ENCODE measurements at places on chromosomes 7 and 10. TPM values are rescaled to one million over a fixed set of nuclear protein-coding genes. Genes with fewer than 3 reads are reported as not detected.

DNA sequence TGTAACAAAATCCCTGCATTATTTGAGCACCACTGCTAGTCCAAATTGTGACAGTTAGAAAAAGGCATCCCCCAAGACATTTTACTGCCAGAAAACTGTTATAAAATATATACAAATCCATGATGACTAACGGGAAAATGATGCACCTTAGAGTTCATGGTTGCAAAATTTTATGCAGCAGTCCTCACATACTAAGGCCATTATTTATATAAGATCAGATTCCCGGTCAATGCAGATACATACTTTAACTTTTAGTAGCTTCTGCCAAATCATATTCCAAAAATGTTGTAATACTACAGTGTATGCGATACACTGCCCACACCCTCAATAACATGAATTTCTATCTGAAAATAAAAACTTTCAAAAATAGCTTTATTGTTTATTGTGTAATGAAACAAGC lies 239.9 kb upstream of the ZNF32 start:
- DNase-seq: no peak

GRCh38 chr10:129765664-129766550 lies 198.2 kb downstream of the EBF3 start:
- no peak for DNase-seq

GRCh38 chr10:31018962-31019361 lies 12.7 kb downstream of the ZNF438 start:
- DNase-seq: no peak

DNA sequence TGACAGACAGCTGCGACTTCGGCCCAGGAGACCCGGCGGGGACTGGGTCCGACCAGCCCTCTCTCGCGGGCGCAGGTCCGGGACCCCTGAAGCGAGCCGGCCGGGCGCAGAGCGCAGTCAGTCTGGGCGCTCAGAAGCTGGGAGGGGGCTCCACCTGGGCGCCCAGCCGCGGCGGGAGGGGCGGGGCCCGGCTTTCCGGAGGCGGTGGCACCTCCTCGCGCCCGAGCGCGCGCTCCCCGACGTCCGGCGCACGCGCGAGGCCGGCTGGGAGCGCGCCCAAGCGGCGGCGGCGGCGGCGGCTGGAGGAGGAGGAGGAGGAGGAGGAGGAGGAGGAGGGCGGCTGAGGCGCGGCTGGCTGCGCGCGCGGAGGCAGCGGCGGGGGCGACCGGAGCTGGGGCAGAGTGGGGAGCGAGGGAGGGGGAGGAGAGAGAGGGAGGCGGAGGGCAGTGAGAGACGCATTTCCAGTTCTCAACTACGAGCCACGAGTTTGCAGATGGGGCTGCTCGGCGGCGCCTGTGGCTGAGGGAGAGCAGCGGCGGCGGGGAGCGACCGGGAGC lies at the start of gene PALS2:
Gene PALS2 (plus strand): TSS at position 456 of the 557 bp plus-strand sequence. CDS start 50,216 bp downstream, outside the sequence.
- peak; percentile 75 for DNase-seq

GRCh38 chr10:85621562-85621961 lies 745.0 kb downstream of the GRID1 start:
- no peak for DNase-seq

DNA sequence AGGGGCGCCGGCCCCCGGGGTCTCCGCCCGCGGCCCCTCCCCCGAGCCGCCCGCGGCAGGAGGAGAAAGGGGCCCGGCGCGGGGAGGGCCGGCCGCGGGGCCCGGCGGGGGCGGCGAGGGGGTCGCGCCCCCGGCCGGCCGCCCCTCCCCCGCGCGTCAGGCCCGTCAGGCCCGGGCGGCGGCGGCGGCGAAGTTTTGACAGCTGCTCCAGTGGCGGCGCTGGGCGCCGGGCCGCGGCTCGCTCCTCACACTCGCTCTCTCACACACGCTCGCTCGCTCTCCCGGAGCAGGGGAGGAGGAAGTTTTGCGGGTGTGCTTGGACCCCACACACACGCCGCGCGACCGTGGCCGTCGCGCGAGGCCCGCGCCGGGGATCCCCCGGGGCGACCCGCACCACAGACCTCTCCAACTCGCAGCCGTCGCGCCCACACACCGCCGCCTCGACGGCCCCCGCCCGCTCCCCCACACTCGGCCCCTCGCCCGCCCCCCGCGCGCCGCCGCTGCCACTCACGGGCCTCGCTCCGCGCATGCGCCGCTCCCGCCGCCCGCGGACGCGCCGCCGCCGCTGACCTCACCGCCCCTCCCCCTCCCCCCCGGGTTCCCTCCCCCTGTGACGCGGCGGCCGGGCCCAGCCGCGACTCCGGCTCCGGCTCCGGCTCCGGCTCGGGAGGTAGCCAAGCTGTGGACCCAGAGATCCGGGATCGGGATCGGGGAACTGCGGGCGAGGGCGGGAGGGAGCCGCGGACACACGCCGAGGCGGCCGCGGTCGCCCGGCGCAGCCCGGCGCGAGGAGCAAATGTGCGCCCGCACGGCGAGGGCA lies 518 bp upstream of the KMT2C start:
- peak; percentile 97 for DNase-seq

- DNase-seq: no peak
Observed at GRCh38 chr10:52954407-52954806, 181.8 kb upstream of the MBL2 start.

DNA sequence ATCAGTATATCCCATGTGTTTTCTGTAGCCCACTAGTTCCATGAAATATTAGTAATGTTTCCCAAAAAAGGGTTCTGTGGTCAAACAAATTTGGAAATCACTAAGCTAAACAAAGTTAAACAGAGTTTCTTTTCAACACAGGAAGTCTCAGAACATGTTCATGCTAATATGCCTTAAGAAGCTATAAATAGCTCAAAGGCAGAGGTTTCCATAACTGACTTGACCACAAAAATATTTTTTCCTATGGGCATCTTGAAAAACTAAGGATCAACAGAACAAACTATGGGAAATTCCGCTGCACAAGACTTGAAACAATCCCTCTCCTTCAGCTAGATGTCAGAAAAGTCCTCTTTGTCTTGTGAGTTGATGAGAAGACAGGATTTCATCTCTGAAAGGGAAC lies 59.7 kb downstream of the SEM1 start:
- no peak for DNase-seq

GRCh38 chr10:104150139-104150538 lies 28.2 kb downstream of the SFR1 start:
- no peak for DNase-seq

DNA sequence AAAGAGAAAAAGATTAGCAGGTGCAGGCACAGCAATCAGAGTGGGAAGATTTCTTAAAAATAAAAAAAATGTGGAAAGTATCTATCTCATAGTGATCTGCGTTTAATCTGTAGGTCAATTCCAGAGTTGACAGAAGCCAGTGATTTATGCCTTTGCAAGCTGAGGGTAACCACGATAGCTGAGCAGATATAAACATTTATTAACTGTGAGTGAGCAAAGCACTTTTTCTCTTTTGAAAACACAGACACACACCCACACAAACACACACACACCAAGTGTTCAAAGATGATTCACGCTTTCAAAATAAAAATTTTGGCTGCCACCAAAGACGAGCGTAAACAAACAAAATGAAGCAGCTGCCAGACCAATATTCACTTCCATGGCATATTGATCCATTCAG lies 243.2 kb upstream of the SLC26A5 start:
- no peak for DNase-seq

DNA sequence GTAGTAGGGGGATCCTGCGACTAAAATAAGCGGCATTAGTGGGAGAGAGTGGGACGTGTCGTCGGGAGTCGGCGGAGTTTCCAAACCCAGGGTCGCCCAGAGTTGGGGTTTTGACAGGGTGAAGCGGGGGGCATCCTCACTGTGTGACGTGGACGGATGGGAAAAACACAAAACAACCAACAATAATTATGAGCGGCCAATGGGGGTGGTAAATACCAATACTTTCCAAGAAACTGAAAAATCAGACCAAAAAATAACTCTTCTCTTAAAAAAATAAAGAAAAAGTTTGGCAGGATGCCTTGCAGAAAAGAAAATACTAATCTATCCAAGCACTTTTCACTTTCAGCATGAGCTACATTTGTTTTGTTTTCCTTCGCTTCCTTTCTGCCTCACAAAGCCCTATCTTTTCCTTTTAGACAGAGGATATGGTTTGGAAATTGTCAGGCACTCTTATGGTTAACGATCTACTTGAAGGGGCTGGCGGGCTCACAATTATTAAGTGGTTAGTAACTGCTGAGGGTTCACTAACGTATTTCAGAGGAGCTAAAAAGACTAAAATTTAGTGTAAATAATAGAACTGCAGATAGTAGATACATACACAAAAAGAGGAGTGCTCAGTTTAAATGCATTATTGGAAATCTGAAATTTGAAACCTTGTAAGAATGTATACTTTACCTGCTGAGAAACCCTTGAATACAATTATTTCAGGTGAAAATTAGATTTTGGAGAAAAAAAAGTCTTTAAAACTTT lies 802 bp upstream of the CDK6 start:
- no peak for DNase-seq

DNA sequence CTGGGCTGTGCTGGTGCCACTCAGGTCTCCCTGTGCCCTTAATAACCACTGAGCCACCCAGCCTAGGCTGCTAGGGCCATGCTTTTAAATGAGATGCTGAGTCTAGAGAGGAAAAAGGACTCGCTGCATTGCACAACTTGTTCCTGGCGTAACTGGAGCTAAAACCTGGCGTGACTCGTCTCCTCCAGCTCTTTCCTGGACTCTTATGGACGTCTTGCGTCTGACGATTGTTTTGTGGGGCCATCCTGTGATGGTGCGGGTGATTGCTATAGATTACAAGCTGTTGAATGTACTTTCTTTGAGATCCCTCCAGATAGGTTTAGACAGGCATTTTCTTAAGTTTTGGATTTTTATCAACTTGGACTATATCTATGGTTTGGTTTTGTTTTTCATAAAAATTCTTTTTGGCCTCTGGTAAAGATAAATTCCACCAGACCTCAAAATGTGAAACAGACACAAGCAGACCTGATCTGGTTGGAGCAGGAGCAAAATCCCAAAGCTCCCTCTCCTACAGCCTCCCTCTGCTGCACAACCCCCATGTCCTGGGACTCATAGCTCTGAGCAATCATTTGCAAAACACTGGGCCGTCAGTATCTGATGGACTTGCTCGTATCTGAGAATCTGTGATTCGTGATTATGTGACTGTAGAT lies 230.3 kb downstream of the ARHGAP12 start:
- DNase-seq: peak; percentile 28

- no peak for DNase-seq
Observed at GRCh38 chr7:134567368-134567767, 18.5 kb downstream of the AKR1B15 start.

DNA sequence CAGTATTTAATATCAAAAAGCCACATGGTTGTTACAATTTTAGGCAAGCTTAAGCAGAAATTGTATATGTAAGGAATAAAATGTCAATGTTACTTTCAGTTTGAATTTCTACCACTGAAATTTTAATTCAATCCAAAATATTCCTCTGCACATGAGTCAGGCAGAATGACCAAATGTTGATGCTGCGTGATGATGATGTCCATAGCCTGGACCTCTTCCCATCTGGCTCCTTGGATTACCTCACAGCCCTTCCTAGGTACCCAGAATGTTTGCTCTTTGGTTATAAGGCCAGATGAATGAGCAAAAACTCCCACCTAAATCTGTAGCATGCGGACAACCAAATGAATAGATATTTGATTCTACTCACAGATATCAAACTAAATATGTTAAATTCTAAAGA lies 258.3 kb upstream of the IMMP2L start:
- DNase-seq: no peak

DNA sequence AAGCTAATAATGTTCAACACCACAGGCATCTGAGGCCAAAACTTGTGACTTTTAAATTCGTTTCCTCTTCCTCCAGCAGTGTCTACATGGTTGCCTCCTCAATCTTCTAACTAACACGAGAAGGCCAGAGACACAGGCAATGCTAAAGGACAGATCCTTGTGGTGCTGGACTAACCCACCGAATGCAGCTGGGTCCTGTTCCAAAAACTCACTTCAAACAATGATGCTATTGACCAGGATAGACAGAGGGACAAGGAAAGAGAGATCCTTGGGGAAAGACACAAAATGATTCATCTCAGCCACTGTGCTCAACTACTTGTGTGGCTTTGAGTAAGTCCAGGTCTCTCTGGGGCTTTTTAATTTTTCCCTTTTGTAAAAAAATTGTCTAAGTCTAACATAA lies 107.6 kb downstream of the KCNMA1 start:
- no peak for DNase-seq

GRCh38 chr7:68458010-68458908 lies 1140.0 kb upstream of the AUTS2 start:
- DNase-seq: no peak

DNA sequence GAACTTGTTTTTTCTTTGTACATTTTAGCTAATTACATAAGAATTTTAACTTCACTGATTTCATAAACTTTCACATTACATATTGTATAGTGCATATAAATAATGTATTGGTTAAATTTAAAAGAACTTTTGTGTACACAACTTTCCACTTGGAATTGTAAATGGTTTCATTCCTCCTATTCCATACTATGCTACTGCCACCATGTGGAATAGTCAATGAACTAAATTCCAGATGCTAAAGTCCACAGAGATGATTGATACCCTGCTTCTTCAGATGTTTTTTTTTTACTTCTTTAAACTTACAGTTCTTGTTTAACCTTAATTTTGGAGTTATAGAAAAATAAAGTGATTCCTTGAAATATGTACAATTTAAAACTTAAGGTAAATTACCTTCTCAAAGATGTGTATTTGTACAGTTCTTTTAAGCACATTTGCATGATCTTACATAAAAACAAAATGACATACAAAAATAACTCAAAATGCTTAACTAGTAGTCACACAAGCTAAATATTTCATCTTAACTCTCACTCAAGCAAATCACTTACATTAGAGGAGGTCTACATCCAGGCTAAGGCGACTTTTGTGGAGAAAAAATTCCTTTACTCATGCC lies 247.6 kb upstream of the HGF start:
- DNase-seq: no peak

DNA sequence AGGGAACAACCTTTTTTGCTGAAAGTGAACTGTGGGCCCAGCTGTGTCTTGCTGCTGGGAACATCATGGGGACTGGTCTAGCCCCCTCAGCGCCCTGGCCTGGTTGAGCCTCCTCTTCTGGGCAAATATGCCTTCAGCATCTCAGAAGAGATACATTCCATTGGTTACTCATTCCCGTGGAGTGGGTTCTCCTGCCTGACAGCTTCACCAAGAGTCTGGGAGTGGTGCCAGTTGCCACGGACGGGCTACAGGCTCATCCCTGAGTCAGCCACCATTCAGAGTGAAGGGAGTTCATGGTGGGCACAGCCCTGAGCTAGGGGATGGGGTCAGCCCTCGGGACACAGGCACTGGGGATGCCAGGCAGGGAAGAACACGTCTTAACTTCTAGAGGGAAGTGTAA lies 81.9 kb downstream of the RAMP3 start:
- no peak for DNase-seq

GRCh38 chr10:62016623-62017490 lies 115.4 kb downstream of the ARID5B start:
- no peak for DNase-seq

- DNase-seq: no peak
Observed at GRCh38 chr7:55326945-55327626, 38.1 kb upstream of the LANCL2 start.

- no peak for DNase-seq
Observed at GRCh38 chr10:86956195-86956847, 1.1 kb downstream of the MMRN2 start.

- no peak for DNase-seq
Observed at GRCh38 chr7:106588422-106589197, 72.3 kb downstream of the CCDC71L start.

- no peak for DNase-seq
Observed at GRCh38 chr10:51405580-51406351, 293.6 kb downstream of the CSTF2T start.

The MALRD1 gene
- total RNA-seq: not detected

The ANXA11 gene
- total RNA-seq: 153 TPM

The SORBS1 gene
- total RNA-seq: 1.8 TPM

The KCNIP2 gene
- 1.6 TPM for total RNA-seq

The SCIN gene
- 0.08 TPM for total RNA-seq

The CUTC gene
- 16.0 TPM for total RNA-seq

The ACSM6 gene
- total RNA-seq: not detected

The SAP25 gene
- total RNA-seq: 53.4 TPM

The SPDYE8 gene
- not detected for total RNA-seq

All from CD4-positive, alpha-beta T cell (primary cell).